ENCODE measurements at places on chromosomes 13 and 19. TPM values are rescaled to one million over a fixed set of nuclear protein-coding genes. Genes with fewer than 3 reads are reported as not detected.

DNA sequence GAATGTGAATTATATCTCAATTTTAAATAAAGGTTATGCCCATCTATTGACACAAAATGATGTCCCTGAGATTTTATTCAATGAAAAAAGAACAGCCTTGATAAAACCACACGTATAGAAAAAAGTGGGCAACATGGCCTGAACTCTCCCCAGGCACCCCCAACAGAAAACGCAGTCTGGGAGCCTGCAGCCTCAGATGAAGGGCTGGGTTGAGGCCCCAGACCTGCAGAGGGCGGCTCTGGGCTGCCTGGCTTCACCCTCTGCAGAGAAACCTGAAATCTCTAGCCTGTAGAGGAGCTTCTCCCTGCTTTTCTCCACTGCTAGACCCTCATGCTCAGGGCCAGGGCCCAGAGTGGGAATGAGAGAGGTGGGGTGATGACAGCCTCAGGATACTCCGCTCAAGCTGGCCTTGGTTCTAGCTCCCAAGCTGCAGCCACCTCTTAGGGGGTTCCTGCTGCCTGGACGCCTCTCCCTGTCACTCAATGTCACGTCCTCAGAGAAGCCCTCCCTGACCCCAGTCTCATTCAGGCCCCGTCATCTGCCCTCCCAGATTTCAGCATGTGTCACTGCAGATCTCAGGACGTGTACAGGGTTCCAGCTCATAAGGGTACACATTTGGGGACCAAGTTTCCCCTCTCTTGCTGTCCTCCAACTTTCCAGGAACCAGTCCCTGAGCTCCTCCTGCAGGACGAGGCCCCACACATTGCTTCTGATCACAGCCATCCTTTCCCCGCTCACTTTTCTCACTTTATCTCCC lies 1.8 kb downstream of the MBD3 start:
- no peak for DNase-seq

GRCh38 chr13:54356849-54357248 lies 1328.2 kb downstream of the OLFM4 start:
- no peak for DNase-seq

DNA sequence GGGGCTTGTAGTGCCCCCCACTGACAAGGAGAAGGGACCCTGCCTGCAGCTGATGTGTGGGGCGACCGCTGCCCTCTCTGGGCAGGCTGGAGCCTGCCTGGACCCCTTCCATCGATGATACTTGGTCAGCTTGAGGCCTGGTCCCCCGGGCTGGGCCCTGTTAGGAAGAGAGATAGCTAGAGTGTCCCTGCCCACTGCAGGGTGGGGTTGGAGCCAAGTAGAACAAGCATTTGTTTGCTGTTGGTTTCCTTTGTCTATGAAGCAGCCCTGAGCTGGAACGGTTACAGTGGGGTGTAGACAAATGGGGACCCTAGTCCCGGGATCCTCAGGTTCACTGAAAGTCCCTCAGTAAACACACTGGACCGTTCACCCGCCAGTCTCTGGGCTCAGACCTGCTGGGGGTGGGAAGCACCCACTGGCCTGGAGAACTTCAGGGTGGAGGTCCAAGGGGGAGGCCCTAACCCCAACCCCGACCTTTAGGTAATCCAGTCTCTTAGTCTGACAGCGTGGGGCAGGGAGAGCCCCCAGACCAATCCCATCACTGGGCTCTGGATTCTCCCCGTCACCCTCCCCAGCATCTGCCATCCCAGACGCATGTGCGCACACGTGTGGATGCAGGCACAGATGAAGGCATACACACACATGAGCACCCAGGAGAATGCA lies 204.8 kb upstream of the ZNF536 start:
- no peak for DNase-seq

DNA sequence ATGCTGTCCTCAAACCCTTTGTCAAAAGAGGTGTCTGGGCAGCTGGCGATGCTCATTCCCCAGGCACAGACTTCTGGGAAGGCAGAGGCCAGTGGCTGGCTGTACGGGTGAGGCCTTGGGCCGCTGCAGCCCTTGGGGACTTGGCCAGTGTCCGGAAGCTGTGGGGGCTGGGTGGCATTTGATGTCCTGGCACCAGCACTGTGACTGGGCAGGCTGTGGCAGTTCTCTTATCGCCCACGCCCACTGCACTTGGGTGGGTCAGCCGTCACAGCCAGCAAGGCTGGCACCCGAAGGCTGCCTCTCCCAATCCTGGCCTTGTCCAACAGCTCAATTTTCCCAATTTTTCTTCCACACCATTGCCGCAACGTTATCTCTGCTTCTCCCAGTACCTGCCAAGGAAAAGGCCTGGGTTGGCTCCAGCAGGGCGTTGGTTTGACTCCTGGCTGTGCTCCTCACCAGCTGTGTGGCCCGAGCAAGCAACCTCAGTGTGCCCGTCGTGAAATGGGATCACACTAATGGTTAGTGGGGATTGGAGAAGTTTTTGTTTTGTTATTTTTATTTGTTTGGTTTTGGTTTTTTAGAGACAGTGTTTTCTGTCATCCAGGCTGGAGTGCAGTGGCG lies 12.7 kb upstream of the SLC44A2 start:
- peak; percentile 94 for DNase-seq

DNA sequence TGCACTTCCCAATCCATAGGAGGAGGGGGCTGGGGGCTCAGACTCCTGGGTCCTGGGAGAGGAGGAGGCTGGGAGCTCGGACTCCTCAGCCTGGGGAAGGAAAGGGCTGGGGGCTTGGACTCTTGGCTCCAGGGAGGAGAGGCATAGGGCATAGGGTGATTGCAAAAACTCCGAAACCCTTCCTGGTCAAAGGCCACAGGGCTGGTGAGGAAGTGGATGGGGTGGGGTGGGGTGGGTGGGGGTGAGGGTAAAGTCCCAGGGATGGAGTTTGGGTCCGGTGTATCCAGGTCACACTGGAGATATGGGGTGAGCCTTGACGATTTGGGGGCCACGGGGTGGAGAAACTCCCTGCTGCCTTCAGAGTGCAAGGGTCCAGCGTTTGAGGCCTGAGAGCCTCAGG lies 2.8 kb downstream of the MYH14 start:
- no peak for DNase-seq

DNA sequence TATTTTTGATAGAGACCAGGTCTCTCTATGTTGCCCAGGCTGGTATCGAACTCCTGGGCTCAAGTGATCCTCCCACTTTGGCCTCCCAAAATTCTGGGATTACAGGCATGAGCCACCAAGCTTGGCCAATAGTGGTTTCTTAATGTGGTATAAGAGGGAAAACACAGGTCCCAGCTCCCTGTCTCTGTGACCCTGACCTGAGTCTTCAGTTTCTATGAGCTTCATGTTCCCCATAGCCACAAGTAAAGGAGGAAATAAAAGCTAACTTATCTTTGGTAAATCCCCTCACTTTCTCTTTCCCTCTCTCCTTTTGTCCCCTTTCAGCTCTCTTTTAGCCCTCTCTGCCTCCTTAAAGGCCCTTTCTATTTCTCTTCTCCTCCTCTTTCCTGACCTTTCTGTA lies 50.3 kb downstream of the ABCC4 start:
- DNase-seq = no peak

DNA sequence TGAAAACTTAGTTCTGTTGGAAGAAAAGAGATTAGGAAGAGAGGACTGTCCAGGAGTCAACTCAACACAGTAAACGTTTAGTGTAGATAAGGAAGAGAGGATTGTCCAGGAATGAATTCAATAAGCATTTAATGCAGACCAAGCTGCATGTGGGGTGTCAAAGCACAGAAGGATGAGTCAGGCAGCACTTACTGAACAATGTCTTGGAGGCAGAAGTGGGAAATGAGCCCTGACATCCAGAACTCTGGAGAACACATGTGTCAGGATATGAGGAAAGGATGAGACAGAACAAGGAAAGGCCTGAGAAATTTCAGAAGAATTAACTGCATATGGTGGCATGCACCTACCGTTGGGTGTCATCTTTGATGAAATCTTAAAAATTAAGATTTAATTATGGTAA lies 429.2 kb upstream of the HTR2A start:
- DNase-seq = no peak

DNA sequence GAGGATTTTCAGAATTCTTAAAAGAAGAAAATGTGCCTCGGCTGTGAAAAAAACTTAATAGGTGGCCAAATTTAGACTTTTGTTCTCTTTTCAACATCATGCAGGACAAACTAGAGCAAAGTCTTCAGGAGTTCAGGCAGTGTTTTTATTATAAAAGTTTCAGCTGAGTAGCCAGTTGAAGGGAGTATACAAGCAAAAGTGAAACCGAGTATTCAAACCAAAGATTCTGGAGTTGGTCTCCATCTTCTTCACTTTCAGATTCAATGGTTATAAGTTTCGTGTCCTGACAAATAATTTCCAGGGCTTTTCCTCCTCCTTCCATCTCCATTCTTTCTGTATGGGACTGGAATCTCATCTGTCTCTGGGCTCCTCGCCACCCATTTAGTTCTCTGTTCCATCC lies 379.7 kb downstream of the GPC5 start:
- DNase-seq = no peak

DNA sequence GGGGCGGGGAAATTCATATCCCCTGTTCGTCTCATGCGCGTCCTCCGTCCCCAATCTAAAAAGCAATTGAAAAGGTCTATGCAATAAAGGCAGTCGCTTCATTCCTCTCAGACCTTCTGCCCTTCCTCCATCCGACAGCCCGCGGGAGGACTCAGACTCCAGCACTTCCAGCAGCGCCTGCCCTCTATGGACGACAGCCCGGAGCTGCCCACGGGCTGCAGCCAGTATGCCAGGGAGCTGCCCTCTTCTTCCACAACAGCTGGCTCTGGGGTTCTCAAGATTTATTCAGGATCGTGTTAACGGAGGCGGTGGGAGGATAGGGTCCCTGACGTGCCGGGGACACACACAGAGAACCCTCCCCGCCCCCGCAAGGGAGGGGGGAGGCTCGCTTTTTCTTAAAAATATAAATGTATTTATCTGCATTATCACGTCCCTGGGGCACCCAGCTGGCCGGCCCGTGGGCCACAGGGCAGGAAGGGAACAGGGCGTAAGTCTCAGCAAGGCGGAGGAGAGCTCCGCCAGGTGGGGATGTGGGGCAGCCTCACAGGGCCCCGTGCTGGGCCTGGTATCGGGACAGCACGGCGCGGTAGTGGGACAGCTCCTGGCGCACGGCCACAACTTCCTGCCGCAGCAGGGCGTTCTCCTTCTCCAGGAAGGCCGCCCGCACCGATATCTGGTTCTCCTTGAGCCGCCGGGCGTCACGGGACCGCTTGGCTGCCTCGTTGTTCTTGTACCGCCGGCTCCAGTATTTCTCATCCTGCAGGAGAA lies 6.7 kb downstream of the DBP start:
- peak; percentile 92 for DNase-seq

DNA sequence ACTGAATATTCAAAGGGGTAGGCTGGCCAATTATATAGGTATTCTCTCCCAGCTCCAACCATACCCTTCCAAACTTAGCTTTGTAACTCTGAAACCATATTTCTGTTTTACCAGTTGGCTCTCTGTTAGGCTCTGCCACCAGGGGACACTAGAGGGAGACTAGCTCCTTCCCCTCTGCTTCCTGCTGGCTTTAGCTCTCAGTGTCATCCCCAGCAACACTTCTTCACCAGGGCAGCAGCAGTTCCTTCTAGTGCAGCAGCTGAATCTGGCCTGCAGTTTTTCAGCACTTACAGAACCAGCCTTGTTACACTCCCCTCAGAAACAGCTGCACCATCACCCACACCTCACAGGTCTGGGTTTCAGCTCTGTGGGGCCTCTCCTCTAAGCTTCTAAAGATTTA lies 51.0 kb upstream of the DOCK9 start:
- no peak for DNase-seq

- DNase-seq = no peak
Measured at GRCh38 chr13:52029569-52029968, 5.1 kb downstream of the UTP14C start.

DNA sequence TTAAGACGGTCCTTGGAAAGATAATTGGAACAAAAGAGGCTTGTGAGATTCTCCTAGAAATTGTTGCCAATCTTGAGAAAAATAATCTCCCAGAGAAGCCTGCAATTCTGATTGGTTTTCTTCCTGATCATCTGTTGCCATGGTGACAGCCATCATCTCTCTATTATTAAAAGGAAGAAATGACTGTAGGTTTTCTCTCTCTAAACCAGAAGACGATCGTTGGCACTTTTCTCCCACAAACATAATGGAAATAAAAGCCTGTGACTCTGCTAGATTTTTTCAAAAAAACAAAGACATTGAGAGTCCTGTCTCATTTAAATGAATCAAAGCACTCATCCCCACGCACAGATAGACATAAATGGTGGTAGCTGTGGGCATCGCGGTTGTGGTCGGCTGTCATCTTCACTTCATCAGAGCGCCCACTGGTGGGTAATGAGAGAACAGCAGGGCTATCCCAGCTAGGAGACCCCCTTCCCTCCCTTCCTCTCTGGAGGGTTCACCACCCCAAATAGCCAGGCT lies 21.7 kb upstream of the CALM3 start:
- DNase-seq = peak; percentile 36

DNA sequence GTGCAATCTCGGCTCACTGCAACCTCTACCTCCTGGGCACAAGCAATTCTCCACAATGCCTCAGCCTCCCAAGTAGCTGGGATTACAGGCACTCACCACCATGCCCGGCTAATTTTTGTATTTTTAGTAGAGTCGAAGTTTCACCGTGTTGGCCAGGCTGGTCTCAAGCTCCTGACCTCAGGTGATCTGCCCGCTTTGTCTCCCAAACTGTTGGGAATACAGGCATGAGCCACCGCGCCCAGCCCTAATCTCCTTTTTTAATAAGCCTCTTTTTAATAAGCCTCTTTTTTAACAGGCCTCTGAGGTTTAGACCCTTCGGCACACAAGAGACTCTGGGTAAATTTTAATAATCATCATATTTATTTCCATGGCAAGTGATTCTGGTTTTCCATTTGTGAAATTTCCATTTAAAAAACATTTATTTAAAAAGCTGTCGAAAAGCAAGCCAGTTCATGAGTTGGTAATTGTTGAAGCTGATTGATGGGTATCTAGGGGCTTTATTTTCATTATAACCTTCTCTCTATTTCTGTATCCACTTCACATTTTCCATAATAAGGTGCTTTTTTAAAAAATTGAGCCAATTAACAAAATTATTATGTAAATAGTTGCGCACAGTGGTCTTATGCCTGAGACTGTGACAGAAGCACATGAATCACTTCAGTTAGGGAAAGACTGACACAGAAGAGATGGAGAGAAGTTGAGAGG lies 11.8 kb downstream of the POU2F2 start:
- no peak for DNase-seq

- no peak for DNase-seq
Measured at GRCh38 chr19:12995596-12996405, 526 bp downstream of the NFIX start.

GRCh38 chr13:40311356-40312101 lies 354.9 kb downstream of the FOXO1 start:
- DNase-seq = no peak

PTGIR gene
- total RNA-seq = 0.87 TPM

LRFN3 gene
- total RNA-seq = 27.6 TPM

GSK3A gene
- total RNA-seq = 54.3 TPM

ANGPTL4 gene
- 10.2 TPM for total RNA-seq

DLEU7 gene
- total RNA-seq = 0.71 TPM

NLRP5 gene
- total RNA-seq = 1.2 TPM
